Spleen (tissue), 13 donors: ENCODE measurements at places on chromosomes 13 and 19.

DNA sequence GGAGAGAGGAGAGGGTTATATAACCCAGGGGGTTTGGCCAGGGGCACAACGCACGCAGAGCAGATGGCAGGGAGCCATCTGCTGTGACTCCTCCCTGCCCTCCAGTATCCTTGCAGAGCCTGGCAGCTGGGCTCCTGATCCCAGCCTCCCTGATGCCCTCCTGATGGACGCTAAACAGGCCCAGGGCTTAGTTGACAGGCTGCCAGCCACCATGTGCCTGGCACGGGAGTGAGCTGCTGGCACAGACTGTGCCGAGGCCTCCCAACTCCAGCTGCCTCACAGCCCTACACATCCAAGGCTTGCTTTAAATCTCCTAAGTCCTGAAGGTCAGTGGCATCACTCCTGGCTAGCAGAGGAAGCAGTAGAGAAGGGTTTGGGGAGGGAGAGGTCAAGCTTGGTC lies 16.7 kb downstream of the SYDE1 start:
- no peak for DNase-seq

- no peak for DNase-seq
Measured at GRCh38 chr19:11136400-11137101, 19.0 kb downstream of the SPC24 start.

DNA sequence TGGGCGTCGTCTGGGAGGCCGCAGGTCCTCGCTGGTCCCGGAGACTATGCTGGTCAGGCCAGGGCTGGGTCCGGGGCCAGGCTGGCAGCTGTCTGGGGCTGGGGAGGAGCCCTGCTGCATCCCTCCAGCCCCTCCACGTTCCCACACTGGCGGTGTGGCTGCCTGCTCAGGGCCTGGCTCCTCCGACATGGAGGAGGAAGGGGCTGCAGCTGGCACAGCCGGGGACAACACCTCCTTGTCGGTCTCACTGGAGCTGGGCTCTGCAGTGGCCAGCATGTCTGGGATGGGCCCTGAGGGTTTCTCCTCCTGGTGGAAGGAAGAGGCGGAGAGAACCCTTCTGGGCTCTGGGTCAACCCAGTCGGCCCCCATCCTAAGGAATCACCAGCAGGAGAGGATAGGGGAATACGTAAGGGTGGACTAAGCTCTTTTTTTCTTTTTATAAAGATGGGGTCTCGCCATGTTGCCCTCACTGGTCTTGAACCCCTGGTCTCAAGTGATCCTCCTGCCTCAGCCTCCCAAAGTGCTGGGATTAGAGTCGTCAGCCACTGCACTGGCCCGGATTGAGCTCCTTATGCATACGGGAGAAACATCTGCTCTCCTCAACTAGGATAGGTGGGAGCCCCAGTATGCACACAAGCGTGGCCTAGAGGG lies 806 bp downstream of the ZNF414 start:
- DNase-seq = peak; percentile 87

DNA sequence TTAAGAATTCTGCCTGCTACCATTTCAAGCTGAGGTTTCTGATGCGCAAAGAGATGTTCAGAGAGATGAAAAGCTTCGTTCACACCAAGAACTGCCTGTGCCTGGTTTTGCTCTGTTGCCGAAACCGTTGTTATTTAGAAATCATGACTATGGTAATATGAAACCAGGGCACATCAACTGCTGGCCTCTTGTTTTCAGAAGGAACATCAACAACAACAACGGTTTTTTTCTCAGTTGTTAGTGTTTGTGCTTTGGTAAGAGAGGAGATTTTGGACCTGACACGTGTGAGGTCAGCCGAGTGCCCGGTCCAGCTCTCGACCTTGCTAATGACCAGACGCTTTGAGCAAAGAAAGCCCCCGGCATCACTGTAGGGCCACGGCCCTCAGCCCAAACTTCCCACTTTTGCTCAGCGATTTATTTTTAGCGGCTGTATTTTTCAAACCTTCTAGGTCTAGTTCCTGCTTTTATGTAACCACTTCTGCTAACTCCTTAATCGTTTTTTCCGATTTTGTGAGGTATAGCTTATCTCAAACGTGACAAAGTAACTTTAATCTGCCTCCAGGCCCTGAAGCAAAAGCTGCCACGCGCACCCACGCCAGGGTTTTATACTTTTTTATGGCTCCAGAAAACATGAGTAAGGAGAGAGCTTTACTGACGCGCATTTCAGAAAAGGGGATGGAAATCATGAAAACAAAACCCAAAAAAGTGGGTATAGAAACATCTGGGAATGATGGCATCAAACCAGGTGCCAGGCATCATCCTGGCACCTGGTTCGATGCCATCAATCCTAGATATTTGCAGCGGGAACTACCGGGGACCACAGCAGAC lies 42.0 kb downstream of the KLF2 start:
- peak; percentile 85 for DNase-seq

- no peak for DNase-seq
Measured at GRCh38 chr13:24119626-24120508, 40.7 kb upstream of the SPATA13 start.

- DNase-seq = peak; percentile 79
Measured at GRCh38 chr19:343941-344624, 513 bp downstream of the MIER2 start.

DNA sequence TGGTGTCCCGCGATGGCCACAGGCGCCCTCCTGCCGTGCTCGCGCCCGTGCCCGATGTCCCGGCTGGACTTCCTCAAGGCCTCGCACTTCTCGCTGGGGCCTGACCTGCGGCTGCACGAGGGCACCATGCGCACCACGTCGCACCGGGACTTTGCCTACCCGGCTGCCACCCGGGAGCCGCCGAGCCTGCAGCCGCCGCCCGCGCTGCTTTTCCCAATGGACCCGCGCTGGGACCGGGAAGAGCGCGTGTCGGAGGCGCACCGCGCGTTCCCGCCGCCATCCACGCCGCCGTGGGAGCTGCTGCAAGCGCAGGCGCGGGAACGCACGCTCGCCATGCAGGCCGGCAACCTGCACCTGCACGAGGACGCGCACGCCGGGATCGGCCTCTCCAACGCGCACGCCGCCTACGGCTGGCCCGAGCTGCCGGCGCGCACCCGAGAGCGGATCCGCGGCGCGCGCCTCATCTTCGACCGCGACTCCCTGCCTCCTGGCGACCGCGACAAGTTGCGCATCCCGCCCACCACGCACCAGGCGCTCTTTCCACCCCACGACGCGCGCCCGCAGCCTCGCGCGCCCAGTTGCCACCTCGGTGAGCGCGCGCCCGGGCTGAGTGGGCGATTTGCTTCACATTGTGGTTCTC lies 12.1 kb upstream of the PEX11G start:
- peak; percentile 87 for DNase-seq

- no peak for DNase-seq
Measured at GRCh38 chr13:99196466-99197116, 4.1 kb upstream of the UBAC2 start.

- peak; percentile 90 for DNase-seq
Measured at GRCh38 chr19:12946092-12946721, 545 bp downstream of the RAD23A start.

GRCh38 chr19:5261156-5261890 lies 79.3 kb downstream of the PTPRS start:
- DNase-seq = no peak

- DNase-seq = no peak
Measured at GRCh38 chr13:109088624-109088917, 459.2 kb downstream of the MYO16 start.

- DNase-seq = no peak
Measured at GRCh38 chr13:33782631-33783030, 35.3 kb upstream of the RFC3 start.

DNA sequence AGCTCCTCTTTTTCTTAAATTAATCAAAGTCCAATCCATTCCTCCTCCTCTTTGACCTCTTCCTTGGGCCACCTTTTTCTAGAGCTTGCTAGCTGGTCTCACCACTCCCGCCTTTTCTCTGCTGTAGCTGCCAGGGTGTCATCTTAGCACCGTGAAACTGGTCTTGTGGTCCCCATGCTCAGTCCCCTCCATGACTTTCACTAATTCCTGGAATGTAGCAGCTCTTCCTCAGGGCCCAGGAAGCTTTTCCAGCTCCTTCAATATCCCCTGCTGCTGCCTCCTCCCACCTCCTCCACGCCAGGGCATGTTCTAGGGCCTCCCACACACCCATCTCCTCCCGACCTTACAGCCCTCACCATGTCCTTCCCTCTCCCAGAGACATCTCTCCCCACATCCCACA lies 222.2 kb downstream of the MYO16 start:
- no peak for DNase-seq

GRCh38 chr19:17332677-17333581 lies 1.7 kb downstream of the ANO8 start:
- peak; percentile 78 for DNase-seq

GRCh38 chr13:65830411-65831205 lies 1399.5 kb downstream of the PCDH9 start:
- no peak for DNase-seq

DNA sequence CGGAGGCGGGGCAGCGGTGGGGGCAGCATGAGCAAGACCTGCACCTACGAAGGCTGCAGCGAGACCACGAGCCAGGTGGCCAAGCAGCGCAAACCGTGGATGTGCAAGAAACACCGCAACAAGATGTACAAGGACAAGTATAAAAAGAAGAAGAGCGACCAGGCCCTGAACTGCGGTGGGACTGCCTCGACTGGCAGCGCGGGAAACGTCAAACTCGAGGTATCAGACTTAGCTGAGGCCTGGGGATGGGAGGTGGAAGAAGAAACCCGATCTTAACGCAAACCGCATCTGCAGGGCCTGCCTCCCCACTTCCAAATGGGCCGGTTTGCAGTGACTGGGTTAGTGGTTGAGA lies 693 bp downstream of the RFXAP start:
- no peak for DNase-seq

GRCh38 chr13:86510792-86511191 lies 711.6 kb upstream of the SLITRK6 start:
- no peak for DNase-seq

GRCh38 chr19:46629546-46630025 lies 4.7 kb upstream of the PTGIR start:
- peak; percentile 82 for DNase-seq

DNA sequence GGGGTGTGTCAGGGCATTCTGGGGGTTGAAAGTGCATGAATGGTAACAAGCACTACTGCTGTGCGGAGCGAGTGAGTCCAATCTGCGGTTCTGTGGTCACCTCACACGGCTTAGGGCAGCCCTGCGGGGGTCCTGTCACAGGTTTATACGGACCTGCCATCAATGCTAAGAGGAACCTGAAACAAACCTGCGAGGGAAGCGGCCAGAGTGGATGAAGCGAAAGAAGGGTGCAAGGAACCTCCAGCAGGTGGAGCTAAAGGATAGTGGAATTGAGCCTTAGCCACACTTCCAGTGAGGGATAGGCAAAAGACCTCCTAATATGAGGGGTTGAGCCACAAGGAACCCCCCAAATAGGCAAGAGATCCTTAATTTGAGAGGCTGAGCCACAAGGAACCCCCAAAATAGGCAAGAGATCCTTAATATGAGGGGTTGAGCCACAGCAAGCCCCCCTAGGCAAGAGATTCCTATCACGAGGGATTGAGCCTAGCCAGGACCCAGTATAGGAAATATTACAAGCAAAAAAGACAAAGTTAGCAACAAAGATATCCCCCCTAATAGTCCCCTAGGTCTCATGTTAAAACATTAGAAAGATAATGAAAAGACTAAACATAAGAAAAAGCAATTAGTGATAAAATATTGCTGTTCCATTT lies 6.3 kb upstream of the ZNF69 start:
- DNase-seq = peak; percentile 75

- DNase-seq = no peak
Measured at GRCh38 chr13:94256721-94257120, 222.8 kb downstream of the DCT start.

- no peak for DNase-seq
Measured at GRCh38 chr13:79990048-79990447, 350.9 kb downstream of the SPRY2 start.

- no peak for DNase-seq
Measured at GRCh38 chr19:1947651-1948209, 6.8 kb downstream of the CSNK1G2 start.

GRCh38 chr13:30346153-30346788 lies 38.9 kb upstream of the KATNAL1 start:
- peak; percentile 92 for DNase-seq

GRCh38 chr13:51243832-51244231 lies 21.6 kb downstream of the FAM124A start:
- no peak for DNase-seq

DNA sequence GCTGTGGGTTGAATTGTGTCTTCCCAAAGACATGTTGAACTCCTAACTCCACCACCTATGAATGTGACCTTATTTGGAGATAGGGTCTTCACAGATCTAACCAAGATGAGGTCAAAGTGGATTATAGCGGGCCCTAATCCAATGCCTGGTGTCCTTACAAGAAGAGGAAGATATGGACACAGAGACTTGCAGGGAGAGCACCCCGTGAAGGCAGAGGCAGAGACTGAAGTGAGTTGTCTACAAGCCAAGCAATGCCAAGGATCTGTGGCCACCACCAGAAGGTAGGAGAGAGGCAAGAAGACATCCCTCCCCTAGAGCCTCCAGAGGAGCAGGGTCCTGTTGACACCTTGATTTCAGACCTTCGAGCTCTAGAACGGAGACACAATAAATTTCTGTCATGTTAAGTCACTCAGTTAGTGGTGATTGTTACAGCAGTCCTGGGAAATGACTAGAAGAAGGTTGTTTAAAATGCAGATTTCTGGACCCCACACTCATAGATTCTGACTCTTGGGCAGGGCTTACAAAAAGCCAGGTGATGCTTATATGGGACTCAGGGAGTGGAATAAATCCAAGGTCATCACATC lies 70.6 kb downstream of the FGF9 start:
- no peak for DNase-seq

DNA sequence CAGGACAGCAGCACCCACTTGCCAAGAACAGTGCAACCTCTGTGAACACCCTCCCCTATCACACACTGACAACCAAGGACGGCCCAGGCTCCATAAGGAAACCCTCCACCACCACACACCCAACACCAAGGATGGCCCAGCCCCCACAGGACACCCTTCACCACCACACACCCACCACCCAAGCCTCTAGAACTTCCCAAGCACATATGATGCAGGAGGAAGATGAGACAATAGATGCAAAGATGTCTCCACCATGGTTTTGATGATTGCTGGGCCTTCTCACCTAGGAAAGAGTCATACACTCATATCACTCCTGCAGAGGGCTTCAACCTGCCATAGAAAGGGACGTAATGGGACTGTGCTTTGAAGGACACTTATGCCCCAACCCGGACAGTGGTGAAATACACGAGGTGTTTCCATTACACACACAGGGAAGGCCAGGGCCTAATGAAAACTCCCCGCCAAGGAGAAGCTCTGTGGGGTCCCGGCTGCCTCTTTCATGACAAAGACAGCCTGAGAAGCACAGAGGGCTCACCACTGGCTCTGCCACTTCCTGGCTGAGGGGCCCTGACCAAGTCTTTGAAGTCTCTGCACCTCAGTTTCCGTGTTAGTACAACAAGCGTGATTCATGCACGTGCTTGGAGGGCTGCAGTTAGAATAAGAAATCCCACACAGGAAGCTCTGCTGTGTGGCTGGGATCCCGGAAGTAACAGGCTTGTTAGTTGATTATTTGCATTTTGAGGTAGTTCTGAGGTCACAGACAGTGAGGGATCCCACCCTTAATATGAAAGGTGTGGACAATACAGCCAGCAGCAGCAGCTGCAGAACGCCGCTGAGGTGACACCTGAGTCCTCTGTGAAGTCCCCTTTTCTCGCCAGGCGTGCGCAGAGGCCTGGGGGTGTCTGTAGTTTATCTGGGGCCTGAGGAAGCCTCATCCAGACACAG lies 61.9 kb upstream of the ATP12A start:
- peak; percentile 83 for DNase-seq
